ENCODE measurements at places on chromosomes 7 and 10.

DNA sequence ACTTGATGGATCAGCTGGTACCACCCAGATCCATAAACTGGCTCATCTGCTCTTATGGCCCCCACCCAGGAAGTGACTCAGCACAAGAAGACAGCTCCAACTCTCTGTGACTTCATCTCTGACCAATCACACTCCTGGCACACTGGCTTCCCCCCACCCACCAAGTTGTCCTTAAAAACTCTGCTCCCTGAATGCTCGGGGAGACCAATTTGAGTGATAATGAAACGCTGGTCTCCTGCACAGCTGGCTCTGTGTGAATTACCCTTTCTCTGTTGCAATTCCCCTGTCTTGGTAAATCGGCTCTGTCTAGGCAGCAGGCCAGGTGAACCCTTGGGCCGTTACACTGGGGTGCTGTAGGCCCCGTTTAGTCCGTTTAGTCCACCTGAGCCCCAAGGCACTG is 23.4 kb upstream of the BNIP3 start:
- no peak for DNase-seq

GRCh38 chr10:18332048-18332447 is 191.8 kb downstream of the CACNB2 start:
- DNase-seq: no peak

GRCh38 chr10:5943536-5943935 is 33.8 kb downstream of the IL15RA start:
- no peak for DNase-seq

- no peak for DNase-seq
Observed at GRCh38 chr10:119807960-119808697, 64.5 kb downstream of the MCMBP start.

DNA sequence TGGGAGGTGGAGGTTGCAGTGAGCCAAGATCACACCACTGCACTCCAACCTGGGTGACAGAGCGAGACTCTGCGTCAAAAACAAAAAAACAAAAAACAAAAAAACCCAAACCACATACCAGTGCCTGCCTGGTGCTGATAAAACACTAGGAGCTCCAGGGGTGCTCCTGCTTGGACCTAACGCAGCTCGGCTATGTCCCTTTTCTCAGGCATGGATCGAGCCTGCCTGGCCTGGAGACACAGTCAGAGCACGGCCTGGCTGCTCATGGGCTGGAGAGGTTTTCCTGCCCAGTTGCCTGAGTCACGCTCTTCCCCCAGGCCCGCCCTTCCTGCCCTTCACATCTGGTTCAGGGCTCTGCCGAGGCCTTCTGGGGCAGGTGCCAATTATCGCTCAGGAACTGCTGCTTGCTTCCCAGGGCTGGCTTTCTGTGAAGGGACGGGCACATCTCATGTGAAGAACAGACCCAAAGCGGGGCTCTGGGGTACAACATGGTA is 12.6 kb upstream of the NPFFR1 start:
- no peak for DNase-seq

GRCh38 chr10:4651404-4652037 is 174.5 kb upstream of the AKR1E2 start:
- DNase-seq: no peak

DNA sequence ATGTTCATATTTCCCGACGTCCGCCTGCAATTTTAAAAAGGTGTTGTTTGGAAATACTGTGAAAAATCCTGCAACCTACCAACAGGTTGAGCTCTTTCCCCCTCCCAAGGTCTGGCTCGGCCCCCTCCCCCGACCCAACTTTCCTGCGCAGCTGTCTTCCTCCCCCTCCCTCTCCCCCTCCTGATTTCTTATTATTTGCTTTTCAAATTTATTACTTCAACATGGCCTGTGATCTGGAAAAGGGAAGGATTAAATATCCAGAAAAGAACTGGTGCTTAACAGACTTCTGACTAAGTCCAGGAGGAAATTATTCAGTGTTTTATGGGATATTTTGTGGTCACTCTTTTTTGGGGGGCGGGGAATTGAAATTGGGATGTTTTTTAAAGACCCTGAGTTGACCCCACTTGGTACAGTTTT is 2.4 kb downstream of the ARID5B start:
- no peak for DNase-seq

DNA sequence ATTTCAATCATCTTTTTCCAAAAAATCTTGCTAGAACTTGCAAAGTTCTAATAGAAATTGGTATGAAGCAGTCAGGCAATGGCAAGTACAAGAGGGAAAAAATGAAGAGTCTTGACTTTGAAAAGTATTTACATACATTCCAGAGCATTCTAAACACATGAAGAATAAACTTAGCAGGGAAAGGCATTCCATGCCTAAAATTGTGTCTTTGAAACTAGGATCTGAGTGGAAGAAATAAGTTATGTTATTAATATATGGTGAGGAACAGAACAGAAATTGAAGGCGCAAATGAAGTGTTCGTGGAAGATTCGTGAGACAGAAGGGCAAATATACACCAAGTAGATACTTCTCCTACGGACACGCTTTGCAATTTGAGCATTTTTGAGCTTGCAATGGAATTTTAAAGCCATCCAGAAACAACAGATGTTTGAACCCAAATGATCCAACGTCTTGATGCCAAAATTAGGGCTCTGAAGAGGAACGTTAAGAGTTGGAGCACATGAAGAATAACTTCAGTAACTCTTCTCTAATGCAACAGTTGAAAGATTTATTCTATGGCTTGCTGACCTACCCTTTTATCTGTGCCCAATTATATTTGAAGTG is 40.6 kb upstream of the SEPTIN7 start:
- DNase-seq: no peak

- DNase-seq: no peak
Observed at GRCh38 chr7:46652317-46652716, 731.2 kb upstream of the IGFBP3 start.

DNA sequence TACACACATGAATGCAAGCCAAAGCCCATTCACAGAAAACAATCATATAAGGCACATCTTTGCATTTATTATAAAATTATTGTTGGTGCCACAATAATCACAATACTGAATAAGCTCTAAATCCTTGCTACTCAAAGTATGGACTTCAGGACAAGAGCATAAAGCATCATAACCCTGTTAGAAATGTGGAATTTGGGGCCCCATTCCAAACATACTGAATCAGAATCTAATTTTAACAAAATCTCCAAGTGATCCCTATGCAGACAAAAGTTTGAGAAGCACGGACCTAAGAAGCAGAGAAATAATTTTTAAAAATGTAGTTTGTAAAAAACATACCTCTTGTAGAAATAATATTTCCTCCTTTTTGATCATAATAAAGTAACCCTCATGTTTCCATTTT is 199.2 kb downstream of the IMMP2L start:
- DNase-seq: no peak

- DNase-seq: no peak
Observed at GRCh38 chr7:53094827-53095226, 59.4 kb downstream of the POM121L12 start.

- no peak for DNase-seq
Observed at GRCh38 chr7:142002179-142002578, 6.5 kb downstream of the MGAM start.

GRCh38 chr10:35422228-35422627 is 85.9 kb downstream of the CCNY start:
- DNase-seq: no peak

- DNase-seq: peak; percentile 46
Observed at GRCh38 chr7:131109759-131110296, 217.8 kb upstream of the MKLN1 start.

GRCh38 chr7:463362-463781 is 56.3 kb downstream of the PDGFA start:
- no peak for DNase-seq

DNA sequence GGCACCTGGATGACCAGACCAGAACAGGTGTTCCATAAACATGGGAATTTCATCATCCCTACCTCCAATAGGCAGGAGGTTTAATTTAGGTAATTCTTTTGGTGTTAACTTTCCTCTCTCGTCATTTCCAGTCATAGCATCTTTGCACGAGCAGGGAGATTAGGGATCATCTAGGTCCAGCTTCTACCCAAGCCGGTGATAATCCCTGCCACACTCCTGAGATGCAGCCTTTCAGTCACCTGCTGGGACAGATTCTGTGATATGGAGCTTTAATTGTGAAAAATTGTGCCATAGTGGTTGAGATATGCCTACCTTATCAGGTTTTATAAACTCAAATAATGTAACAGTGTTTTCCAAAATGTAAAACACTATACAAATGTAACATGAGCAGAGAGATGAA is 191.8 kb upstream of the AOAH start:
- no peak for DNase-seq

DNA sequence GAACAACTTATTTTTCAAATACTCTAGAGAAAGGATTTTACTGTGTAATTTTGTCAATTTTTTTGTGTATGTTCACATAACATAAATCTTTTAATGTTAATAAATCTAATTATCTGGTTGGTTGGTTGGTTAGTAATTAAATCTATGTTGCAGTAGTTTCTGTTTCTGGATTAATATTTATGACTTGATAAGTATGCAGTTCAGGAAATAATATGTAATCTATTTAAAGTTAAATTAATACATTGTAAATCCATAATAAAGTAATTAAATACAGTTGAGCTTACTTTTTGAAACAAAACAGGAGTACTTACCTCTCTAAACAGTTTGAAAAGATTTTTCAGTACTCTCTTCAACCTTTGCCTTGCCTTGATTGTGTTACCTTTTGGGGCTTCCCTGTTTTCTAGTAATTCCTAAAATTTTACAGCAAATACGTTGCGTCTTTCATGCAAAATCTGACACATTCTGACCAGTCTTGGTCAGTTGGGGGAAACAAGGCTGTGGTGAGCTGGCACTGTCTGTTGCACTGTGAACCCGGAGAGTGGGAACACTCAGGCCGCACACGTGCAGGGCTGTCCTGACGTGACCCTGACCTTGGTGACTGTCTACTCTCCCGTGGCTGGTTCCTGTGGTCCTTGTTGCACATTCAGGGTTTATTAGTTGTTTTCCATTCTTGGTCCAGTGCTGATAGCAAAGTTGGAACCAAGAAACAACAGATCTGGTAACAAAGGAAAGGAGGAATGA is 45.6 kb upstream of the FGL2 start:
- DNase-seq: no peak

DNA sequence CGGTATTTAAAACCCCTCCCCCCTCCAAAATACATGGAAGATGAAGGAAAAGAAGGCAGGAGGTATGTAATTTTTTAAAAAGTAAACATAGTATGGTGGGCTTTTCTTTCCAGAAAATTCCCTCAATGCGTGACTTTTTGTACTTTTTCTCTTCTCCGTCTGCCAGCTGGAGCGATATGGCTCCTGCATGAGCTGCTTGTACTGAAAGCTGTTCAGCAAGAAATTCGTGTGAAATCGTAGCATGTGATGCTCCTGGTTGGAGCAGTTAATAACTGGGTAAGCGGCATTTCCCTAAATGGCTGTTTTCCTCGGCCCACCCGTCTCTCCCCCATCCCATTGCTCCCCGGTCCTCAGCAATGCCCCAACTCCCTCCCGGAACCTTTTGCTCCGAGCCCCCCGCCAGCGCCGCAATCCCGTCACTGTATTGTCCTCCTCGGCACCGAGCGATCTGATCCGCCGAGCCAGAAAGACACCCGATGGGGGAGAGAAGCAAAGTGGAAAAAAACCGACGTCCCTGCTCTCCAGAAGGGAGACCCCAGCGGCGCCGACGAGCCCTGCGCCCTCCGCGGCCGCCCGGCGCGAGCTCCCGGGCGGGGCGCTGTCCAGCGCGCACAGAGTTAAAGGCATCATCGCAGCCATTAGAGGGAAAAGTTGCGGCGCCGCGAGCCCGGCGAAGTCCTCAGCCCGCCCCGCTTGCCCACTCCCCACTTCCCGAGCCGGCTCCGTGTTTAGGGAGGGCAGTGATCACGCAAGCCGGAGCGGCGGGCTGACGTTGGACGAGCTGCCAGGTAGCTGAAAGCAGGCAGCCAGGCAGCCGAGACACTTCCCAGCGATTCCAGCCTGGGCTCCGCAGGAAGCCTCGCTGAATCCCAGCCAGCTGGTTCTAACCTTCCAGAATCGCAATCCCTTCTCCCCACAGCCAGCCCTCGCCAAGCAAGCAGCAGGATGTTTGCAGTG is at the start of gene VSTM2A:
VSTM2A (plus strand) TSS at position 707 of the 957 bp plus-strand sequence. CDS start 356 bp downstream, outside the sequence.
- DNase-seq: no peak

DNA sequence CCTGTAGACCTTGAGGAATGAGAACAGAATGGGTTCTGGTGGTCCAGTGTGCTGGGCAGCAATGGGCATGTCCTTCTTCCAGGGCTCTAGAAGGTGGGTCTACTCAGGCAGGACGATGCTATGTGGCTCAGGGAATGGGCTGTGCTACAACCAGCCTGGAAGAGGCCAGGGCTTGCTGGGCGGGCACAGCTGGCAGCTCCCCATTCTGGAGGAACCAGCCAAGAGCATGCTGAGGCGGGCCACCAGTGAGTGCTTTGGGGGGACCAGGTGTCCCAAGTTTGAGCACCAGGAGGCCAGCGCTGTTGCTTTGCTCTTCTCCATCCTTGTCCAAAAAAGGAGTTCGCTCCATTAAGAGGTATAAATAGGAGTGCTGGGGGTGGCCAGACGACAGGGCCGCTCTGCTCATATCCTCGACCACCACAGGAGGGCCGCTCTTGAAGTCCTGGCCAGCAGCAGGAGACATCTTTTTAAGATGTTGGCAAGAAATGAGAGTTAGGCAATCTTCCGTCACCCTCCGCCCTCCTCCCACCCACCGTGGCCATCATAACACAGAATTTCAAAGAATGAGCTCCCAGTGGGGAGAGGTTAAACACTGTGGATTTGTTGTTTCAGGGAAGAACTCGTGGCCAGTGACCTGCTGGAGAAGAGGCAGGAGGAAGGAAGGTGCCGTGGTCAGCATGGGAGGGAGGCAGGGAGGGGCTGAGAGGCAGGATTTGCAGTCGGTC is 141.3 kb downstream of the GRK5 start:
- no peak for DNase-seq

- DNase-seq: no peak
Observed at GRCh38 chr7:125033506-125033905, 103.9 kb upstream of the POT1 start.

Data from stimulated activated CD4-positive, alpha-beta T cell treated with anti-CD3 and anti-CD28 coated beads, Interleukin-1b, Interleukin-23, amount 100 ng/mL, for 24 hours (primary cell).